ENCODE measurements at places on chromosomes 4 and X.

- DNase-seq, result no peak
Measured at GRCh38 chr4:152870606-152871005, 65.5 kb upstream of the FHDC1 start.

DNA sequence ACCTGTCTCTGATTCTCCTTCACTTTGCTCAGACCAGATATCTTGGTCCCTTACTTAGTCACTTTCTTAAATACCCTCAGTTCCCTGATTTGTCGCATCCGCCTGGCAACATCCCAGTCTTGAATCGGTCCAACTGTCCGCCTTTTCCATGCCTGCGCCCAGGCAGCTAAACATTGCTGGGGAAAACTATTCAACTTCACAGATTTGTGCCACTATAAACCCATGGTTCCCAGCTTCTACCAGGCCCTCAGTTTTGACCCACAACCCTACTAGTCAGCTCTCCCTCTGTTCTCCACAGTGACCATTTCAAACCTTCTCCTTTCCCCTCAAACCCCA is 451 bp upstream of the FGD1 start:
- no peak for DNase-seq

GRCh38 chrX:42135583-42136228 is 212.4 kb upstream of the CASK start:
- no peak for DNase-seq

DNA sequence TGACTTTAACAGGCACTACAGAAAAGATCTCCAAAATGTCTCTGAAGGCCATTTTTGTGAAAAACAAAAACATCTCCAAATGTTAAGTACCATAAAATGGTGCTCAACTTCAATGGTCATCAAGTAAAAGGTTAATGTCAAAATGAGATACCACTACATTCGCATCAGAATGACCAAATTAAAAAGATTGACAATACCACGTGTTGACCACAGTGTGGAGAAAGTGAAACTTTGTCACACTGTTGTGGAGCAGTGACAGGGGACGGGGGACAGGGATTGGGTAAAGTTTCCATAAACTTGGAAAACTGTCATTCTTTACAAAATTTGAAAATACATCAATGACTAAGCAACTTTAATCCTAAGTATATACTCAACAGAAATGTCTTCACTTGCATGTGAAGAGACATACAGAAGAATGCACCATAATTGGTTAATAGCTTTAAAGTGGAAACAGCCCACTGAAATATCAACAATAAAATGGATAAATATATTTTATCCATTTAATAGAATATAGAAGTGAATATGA is 19.1 kb upstream of the CISD2 start:
- no peak for DNase-seq

DNA sequence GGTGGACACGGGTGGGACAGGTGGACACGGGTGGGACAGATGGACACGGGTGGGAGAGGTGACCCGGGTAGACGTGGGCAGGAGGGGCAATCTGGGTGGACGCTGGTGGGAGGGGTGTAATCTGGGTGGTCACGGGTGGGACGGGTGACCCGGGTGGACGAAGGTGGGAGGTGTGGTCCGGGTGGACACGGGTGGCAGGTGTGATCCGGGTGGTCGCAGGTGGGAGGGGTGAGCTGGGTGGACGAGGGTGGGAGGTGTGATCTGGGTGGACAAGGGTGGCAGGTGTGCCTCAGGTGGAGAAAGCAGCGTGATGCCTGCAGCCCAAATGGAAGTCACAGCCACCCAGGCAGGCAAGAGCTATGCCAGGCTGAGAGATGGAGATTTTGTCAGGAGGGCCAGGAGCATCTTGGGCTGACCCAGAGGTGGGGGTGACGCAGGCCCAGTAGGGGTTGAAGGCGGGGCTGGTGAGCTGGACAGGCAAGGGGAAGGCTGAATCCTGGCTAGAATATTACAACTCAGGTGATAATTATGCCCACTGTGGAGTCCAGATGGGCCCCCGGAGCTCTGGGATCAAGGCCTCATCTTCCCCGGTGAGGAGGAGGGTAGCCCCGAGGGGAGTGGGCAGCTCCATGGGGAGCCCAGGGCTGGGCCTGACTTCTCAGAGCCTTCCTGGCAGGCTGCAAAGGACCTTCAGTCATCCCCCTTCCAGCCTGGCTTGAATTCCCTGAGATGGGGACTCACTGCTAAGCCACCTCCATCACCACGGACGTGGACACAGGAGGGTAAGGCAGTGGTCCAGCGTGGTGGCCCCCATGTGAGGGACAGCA is 100.0 kb downstream of the ADRA2C start:
- no peak for DNase-seq

DNA sequence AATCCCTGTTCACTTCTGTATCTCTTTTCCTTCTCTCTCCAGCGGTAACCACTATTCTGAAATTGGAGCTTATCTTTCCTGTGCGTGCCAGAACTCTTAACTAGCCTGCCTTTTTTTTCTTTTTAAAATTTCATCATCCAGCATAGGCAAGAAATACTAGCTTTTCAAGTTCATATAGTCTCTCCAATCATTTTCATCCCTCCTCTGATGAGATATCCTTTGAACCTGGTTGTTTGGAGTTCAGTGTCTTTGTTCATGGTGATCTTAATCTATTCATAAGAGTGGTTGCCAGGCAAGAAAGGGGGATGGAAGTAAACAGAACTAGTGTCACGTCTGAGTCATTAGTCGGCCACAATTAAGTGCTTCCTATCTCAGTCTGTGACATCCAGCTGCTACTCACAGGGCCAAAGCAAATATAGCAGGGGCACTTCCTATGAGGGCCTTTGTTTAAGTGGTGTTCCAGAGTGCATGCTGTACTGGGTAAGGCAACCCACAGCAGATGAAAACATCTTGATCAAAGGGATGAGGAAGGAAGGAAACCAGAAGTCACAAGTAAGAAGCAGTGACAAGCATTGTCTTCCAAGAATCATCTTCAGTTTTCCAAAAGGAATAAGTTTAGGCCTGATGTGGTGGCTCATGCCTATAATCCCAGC is 56.4 kb upstream of the XIAP start:
- DNase-seq, result peak; percentile 73

GRCh38 chrX:65407157-65407626 is 127.4 kb downstream of the LAS1L start:
- no peak for DNase-seq
